ENCODE measurements at places on chromosomes 7 and 10.

DNA sequence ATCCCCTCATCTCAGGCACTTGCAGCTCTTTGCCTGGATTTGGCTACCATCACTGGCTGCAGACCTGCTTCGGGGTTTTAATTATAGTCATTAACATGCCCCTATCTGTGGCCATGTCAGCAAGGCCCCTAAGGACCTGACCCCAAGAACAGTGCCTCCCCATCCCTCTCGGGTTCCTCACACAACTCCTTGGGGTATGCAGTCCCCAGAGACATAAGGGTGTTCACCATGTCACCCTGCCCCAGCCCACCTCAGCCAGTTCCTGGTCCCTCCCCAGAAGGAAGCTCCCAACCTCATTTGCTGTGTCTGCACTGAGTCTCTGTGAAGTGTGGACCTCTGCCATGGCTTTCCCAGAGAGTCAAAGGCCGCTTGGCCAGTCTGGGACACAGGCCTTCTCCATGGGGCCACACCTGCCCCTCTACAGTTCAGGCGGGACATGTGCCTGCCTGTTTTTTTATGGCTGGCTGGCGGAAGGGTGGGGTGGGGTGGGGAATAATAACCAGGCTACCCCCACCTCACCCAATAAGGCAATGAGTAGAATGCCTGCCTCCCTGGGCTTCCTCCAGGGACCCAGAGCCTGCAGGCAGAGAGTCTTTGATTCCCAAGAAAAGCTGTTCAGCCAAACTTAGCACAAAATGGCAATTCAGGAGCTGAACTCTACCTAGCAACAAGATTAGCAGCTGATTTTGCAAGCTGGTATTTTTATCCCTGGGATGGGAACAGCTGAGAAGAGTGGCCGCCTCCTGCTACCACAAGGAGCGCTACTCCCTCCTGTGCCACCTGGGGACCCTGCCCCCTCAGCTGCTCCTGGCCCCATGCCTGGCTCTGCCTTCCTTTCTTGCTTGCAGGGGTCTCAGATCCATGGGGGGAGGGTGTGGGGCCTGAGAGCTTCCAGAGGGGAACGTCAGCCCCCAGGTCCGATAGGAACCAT, 23.7 kb upstream of the CAMK2B start:
- DNase-seq = no peak

DNA sequence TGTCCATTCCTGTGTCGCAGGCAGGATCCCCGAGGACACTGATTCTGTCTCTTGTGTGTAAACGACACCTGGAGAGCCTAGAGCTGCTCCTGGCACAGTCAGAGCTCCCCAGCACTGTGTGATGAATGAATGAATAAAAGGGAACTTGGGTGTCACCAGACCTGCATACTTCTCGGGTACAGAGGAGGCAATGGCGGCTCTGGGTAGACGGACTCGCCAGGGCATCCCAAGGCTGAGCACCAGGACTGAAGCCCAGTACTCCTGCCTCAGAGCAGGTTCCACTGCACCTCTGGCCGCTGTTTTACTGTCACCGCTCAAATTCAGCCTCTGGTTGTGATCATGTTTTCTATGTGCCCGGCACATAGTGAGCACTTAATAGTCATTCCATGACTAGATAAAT, 255.8 kb downstream of the GLRX3 start:
- DNase-seq = no peak

- no peak for DNase-seq
Measured at GRCh38 chr7:2553108-2553507, 2.2 kb downstream of the BRAT1 start.

DNA sequence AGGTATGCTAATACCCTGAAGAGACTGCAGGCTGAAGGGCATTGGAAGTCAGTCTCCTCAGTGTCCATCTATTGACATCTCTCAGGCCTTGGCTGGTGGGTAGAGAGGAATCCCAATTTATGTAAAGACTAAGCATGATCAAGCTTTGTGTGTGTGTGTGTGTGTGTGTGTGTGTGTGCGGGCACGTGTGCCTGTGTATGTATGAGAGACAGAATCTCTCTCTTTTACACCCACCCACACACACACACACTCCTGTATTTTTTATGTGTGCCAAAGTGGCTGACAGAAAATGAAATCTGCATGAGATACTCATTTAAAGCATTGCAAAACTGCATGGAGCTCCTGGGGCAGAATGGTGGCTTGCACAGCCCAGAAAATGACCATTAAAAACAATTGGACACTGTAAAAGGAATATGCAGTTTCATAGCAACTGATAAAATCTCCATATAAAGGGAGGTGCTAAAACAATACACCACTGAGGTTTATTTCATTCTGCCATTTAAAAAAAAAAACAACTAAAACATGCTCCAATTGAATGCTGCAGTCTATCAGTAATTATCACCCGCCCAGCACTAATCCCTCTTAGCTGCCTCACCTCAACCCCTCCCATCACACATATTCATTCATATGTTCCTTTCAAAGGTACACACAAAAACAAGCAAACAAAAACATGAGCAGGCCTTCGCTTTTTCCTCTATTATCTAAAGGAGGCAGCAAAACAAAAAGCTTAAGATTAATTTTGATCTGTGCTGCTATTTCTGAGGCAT, 385.0 kb downstream of the KCNMA1 start:
- no peak for DNase-seq

- no peak for DNase-seq
Measured at GRCh38 chr10:33776419-33777070, 442.1 kb upstream of the NRP1 start.

DNA sequence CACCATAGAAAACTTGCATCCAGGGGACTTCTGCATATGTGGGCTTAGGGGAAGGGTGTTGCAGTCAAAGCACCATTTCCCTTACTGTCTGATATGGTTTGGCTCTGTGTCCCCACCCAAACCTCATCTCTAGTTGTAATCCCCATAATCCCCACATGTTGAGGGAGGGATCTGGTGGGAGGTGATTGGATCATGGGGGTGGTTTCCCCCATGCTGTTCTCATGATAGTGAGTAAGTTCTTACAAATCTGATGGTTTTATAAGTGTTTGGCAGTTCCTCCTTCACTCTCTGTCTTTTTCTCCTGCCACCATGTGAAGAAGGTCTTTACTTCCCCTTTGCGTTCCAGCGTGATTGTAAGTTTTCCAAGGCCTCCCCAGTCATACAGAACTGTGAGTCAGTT, 177.4 kb downstream of the ADK start:
- DNase-seq = no peak

All from activated T-cell treated with anti-CD3 and anti-CD28 coated beads for 48 hours (primary cell).